ENCODE measurements at places on chromosomes 3 and 15.

GRCh38 chr3:30354513-30354912 is 251.9 kb upstream of the TGFBR2 start:
- no peaks in the 10 kb centered on the region for H3K36me3 ChIP-seq
- no peak overlapping the region for H3K4me3 ChIP-seq
- H3K27ac ChIP-seq: no peak overlapping the region
- H3K4me1 ChIP-seq: peaks cover 27% of the 10 kb centered on the region

DNA sequence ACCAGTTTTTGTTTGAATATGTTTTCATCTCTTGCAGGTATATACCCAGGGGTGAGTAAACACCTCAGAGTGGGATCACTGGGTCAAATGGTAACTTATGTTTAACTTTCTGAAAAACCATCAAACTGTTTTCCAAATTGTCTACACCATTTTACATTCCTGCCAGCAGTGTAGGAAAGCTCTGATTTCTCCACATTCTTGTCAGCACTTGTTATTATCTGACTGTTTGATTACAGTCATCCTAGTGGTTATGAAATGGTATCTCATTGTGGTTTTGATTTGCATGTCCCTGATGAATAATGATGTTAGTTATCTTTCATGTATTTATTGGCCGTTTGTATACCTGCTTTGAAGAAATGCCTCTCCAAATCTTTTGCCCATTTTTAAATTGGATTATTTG is 13.8 kb downstream of the FSD2 start:
- no peak overlapping the region for H3K27ac ChIP-seq
- no peak for DNase-seq
- H3K4me3 ChIP-seq: no peak overlapping the region
- no peaks in the 10 kb centered on the region for H3K4me1 ChIP-seq

GRCh38 chr3:183295211-183295610 is 42.2 kb downstream of the B3GNT5 start:
- H3K4me3 ChIP-seq: no peak overlapping the region
- no peak overlapping the region for H3K27ac ChIP-seq
- no peak for DNase-seq
- no peaks in the 10 kb centered on the region for H3K4me1 ChIP-seq
- peaks cover 3% of the 10 kb centered on the region for H3K27me3 ChIP-seq

DNA sequence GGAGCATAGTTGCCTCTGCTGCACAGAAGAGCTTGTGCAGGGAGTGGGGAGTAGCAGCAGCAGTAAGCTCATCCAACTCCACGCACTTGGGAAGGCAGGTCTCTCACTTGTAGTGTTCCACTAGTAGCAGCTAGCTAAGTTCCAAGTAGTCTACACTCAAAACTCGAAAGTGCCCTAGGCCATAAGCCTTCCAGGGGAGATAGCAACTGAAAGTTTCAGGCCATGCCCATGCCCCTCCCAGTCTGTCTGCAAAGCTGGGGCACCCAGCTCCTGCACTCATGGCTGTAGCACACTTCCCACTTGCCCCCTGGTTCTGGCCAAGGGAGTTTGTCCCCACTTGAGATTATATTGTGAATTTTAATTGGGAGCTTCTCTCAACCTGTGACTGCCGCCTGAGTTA is 57.5 kb downstream of the MFSD1 start:
- no peaks in the 10 kb centered on the region for H3K27me3 ChIP-seq
- H3K4me1 ChIP-seq: no peaks in the 10 kb centered on the region
- H3K4me3 ChIP-seq: no peak overlapping the region
- peaks cover 26% of the 10 kb centered on the region for H3K36me3 ChIP-seq
- DNase-seq: no peak

DNA sequence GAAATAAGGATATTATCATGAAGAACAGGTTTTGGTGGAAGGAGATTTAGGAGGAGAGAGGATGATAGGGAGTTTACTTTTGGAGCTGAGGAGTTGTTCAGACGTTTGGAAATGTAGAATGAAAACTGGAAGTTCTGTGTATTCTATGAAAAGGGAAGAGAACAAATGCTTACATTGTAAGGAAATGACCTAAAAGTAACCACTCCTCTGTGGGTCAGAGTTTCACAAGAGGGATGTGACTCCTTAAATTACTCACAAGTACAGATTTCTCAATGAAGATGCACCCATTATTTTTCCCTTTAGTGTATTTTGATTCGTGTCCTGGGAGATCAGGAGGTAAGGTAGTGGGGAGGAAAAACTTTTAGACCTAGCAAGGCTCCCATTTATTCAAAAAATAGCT is 4.0 kb downstream of the RNF13 start:
- no peak for DNase-seq
- H3K4me3 ChIP-seq: no peak overlapping the region
- no peaks in the 10 kb centered on the region for H3K27me3 ChIP-seq
- H3K36me3 ChIP-seq: peaks cover 5% of the 10 kb centered on the region
- peak overlapping the region; percentile 33 for H3K27ac ChIP-seq

- no peak overlapping the region for H3K4me3 ChIP-seq
- no peak overlapping the region for H3K27ac ChIP-seq
- H3K36me3 ChIP-seq: no peaks in the 10 kb centered on the region
- H3K27me3 ChIP-seq: no peaks in the 10 kb centered on the region
- H3K4me1 ChIP-seq: peaks cover 2% of the 10 kb centered on the region
- DNase-seq: no peak
Measured at GRCh38 chr3:14935592-14936345, 11.6 kb upstream of the NR2C2 start.

GRCh38 chr15:50531766-50532165 is 14.7 kb downstream of the USP50 start:
- no peak overlapping the region for H3K27ac ChIP-seq
- no peaks in the 10 kb centered on the region for H3K27me3 ChIP-seq
- H3K4me3 ChIP-seq: no peak overlapping the region
- H3K36me3 ChIP-seq: peaks cover 6% of the 10 kb centered on the region
- DNase-seq: no peak

DNA sequence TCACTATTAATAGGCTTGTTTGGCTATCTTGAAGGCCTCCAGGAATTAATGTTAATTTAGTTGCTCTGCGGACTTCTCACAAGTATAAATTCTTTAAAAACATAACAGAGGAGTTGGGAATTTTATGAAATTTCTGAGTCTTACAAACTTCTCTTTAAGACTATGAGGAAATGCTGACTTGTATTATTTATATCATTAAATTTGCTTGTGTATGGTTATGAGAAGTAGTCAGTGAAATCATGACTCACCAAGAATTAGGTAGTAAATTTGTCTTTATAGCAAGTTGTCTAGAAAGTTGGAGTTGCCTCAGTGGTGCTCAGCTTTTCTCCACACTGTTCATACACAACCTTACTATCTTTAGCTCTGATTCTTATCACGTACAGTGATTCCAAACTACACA is 26.5 kb downstream of the PHLDB2 start:
- DNase-seq: no peak
- H3K27me3 ChIP-seq: peaks cover 5% of the 10 kb centered on the region
- no peaks in the 10 kb centered on the region for H3K4me1 ChIP-seq
- H3K4me3 ChIP-seq: no peak overlapping the region
- H3K27ac ChIP-seq: no peak overlapping the region
- peaks cover 4% of the 10 kb centered on the region for H3K36me3 ChIP-seq

GRCh38 chr15:69573815-69574475 is 121.3 kb downstream of the RPLP1 start:
- peak overlapping the region; percentile 10 for H3K27ac ChIP-seq
- H3K27me3 ChIP-seq: peaks cover 14% of the 10 kb centered on the region
- no peaks in the 10 kb centered on the region for H3K36me3 ChIP-seq
- no peak for DNase-seq

DNA sequence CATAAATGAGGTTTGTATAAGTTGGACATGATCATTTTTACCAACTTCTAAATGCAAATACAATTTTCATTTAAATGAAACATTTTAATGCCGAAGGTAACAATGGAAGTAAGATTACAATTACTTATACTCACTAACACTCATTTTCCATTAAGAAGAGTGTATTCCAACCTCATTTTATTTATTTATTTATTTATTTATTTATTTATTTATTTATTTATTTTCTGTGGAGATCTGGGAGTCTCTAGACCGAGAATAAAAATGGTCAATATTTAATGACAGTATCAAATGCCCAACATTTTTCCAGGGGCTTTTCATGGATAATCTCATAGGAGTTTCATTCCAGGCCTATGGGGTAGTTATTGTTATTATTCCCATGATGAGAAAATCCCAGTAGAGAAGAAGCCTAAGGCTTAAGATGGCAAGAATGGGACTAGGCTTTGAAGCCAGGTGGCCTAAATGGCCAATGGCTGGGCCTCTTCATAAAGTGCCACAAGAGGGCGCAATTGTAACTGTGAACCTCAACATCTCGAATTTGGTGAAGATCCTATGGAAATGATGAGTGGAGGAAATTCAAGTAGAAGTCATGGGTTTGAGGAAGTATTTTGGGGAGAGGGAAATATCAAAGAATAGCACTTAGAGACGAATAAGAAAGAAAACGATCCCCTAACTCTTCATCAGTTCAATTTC is 21.3 kb downstream of the VGLL3 start:
- H3K36me3 ChIP-seq: no peaks in the 10 kb centered on the region
- no peak overlapping the region for H3K4me3 ChIP-seq
- DNase-seq: no peak
- H3K27ac ChIP-seq: no peak overlapping the region
- H3K4me1 ChIP-seq: no peaks in the 10 kb centered on the region

DNA sequence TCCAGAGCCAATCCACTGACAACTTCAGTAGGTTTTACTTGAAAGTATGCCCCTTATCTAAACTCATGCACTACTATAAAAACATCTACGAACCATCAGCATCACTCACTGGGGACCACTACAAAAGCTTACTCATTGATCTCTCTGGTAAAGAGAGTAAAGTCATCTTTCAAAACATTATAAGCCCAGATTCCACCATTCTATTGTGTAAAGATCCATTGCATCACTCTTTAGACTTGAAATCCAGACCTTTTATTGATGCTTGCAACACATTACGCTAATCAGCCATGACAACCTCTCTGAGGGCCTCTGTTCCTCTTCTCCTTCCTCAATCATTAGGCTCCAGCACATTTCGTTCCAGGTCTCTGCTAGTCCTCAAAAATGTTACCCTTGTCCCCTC is 248.9 kb upstream of the WNT5A start:
- H3K4me3 ChIP-seq: no peak overlapping the region
- H3K4me1 ChIP-seq: no peaks in the 10 kb centered on the region
- H3K27ac ChIP-seq: no peak overlapping the region
- H3K36me3 ChIP-seq: no peaks in the 10 kb centered on the region
